ENCODE measurements at places on chromosomes 1 and 21.

GRCh38 chr1:203996126-203996525, 76.8 kb upstream of the SOX13 start:
- DNase-seq: no peak

- DNase-seq: no peak
These were observed 135.3 kb downstream of the ZBTB18 start for GRCh38 chr1:244186372-244186771.

- DNase-seq: no peak
These were observed 651.8 kb downstream of the LMO4 start for GRCh38 chr1:87980494-87980893.

DNA sequence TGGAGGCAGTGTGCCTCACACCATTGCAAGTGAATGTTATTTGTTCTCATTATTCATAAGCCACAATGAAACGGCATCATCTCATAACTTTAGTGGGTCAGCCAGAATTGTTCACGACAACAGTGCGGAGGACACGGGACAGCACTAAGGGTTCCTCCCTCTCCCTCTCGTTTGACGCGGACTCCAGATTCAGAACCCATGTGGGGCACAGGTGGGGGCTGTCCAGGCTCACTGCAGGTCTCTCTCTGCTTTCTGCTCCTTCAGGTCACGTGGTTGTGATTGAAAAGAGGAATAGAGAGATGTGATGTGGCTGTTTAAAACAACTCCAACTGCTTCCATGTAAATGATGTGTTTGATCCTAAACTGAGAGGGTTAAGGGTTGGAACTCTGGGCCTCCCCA, 13.5 kb downstream of the RUNX1 start:
- no peak for DNase-seq

DNA sequence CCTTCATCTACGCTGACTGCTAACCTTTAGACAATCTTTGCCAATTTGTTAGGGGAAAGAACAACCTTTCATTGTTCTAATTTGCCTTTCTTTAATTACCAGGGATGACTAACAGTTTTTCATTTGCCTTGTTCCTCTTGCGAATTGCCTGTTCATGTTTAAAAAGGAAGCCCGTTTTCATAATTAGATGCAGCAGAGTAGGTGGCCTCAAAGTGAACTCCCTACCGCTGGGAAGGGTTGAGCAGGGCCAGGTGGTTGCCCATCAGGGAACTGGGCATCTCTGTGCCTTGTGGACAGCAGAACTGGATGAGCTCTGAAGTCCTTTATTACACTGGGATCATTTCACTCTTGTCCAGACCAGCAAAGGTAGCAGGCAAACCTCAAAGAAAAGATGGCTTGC, 59.0 kb downstream of the HIVEP3 start:
- DNase-seq: no peak

- DNase-seq: no peak
These were observed 123.9 kb downstream of the CASZ1 start for GRCh38 chr1:10672343-10673050.

DNA sequence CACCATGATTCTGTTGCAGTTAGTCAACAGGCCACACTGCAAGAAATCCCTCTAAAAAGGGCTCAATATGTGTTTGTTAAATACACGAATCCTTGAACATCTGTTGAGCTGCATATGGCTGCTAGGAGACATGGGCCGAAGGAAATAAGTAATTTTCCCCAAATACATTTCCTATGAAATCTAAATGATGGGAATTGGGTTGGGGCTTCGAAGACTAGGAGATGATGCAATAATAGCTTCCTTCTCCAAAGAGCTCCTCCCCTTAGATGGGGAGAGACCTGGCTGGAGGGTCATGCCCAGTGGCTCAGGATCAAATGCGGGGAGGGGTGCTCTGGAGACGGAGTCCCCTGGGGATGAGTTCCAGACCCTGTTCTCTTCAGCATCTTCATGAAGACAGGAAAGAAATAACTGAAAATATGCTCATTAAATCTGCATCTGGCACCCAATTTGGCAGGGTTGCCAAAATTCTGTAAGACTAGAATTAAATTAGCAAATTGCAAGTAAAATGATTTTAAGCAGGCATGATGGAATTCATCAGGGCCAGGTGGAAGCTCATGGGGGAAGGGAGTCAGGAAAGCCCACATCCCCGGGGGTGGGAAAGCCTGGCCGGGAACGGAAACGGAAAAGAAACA, 165.0 kb upstream of the EDN2 start:
- no peak for DNase-seq

- DNase-seq: no peak
These were observed 603.2 kb upstream of the PKN2 start for GRCh38 chr1:88080875-88081274.

- DNase-seq: no peak
These were observed 52.3 kb upstream of the POU2F1 start for GRCh38 chr1:167168424-167168823.

- DNase-seq: no peak
These were observed 57.7 kb downstream of the ATG4C start for GRCh38 chr1:62841587-62842169.

DNA sequence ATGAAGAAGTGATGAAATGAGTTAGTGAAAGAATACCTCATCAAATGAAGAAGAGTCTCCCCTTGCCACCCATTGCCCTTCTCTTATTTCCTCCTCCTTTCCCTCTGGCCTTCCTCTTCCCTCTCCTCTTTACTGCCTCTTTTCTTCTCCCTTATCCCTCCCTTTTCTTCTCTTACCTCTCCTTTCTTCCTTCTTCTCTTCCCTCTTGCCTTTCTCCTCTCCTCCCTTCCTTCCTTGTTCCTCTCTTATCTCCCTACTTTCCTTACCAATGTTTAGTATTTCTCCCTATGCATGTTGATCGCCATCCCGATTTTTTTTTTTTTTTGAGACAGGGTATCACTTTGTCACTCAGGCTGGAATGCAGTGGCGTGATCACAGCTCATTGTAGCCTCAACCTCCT, 8.8 kb downstream of the MROH7 start:
- DNase-seq: no peak

GRCh38 chr1:171138980-171139379, 46.1 kb upstream of the FMO2 start:
- DNase-seq: no peak

GRCh38 chr1:230972855-230973271, 5.8 kb downstream of the TTC13 start:
- no peak for DNase-seq
